Stimulated activated CD4-positive, alpha-beta T cell treated with anti-CD3 and anti-CD28 coated beads, TNF-alpha, amount 100 ng/mL, for 1 hour (primary cell): ENCODE measurements at places on chromosomes 4 and X.

DNA sequence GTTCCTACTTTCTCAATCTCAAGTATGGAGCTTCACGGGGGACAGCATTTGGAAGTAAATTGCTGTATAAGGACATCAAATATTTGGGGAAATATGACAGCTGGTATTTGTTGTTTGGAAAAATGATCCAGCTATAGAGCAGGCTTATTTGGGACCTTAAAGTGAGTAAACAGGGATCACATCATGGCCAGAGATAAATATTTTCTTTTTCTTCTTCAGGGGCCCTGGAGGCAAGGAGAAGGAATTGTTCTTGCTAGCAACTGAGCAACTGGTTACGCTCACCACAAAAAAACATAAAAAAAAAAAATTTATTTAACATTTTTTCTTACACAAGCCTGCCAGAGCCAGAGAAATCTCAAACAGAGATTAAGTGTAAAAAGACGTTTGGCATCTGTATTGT, 277.2 kb upstream of the UGT8 start:
- DNase-seq: no peak

- DNase-seq: no peak
Measured at GRCh38 chr4:83022724-83023450, 12.1 kb upstream of the COPS4 start.

DNA sequence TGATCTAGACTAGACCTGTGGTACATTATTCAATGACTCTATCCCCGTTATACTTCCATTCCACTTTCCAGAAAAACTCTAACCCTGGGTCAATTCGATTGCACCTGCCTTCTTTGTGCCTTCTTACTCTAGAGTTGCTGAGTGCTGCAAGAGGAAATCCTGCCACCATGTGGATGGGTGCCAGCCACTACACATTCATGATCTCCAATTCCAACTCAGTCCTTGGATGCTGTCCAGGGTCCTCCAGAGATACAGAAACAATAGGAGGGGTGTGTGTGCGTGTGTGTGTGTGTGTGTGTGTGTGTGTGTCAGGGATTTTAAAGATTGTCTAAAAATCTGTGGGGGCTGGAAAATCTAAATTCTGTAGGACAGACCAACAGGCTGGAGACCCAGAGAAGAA, 42.9 kb upstream of the INTS6L start:
- DNase-seq: no peak

- peak; percentile 54 for DNase-seq
Measured at GRCh38 chrX:16882702-16883486, 12.7 kb upstream of the RBBP7 start.

GRCh38 chr4:31647786-31648185, 927.6 kb downstream of the PCDH7 start:
- no peak for DNase-seq

DNA sequence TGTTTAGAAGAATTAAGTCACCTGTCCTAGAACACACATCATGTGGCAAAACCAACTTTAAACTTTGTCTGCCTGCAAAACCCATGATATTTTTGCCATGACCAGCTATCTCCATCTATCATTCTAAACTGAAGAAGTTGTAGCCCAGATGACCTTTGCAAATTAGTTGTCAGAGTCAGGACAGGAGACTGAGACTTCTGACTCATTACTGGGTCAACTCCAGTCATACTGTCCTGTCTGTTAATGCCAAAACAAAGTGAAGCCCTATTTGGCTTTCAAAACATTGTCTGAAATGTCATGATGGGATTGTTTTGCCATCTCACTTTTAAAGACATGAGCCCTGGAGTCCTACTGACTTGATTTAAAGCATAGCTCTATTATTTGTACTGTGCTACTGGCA, 365.7 kb upstream of the CPEB2 start:
- DNase-seq: no peak

DNA sequence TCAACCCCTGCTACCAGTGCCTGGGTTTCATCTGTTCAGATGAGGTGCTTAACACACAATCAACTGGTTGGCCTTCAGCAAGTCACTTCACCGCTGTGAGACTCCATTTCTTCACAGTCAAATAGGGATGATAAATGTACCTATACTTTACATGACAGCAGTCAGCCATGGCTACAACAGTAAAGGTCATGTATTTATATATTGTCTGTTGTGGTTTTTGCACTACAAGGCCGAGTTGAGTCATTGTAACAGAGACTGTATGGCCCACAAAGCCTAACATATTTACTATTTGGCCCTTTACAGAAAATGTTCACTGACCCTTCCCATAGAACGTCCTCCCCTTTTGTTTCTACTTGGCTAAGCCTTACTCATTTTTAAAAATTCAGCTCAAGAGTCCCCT, 404.6 kb upstream of the F9 start:
- no peak for DNase-seq

DNA sequence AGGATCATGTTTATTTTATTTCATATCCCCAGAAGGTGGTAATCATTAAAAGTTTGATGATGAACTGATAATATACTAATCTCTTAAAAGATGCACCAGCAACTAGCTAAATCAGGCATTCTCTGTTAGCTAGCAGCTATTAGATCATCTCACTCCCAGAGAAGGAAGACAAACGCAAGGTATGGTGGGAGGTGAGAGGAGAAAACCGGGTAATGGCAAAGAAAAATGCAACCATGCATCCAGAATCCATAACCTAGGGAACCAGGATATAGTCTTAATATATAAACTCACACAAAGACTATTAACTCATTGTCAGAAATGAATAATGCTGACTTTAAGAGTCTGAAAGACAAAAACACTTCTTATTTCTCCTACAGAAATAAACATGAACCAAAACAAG, 66.1 kb downstream of the WNK3 start:
- DNase-seq: no peak

DNA sequence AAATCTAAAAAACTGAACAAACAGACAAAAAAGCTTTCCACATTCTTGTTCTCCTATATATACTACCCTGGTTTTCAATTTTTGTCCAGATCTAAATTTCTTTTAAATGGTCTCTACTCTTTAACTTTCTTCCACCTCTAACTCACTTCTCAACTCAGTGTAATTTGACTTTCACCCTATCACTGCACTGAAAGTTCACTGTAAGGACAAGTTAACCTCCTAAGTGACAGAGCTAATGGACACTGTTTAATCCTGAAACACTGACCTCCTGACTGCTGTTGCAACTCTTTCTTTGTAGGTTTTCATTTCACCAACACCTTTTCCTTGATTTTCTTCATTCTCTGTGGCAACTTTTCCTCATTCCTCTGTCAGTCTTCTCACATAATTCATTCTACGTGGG, 50.0 kb downstream of the ATOH1 start:
- DNase-seq: no peak

DNA sequence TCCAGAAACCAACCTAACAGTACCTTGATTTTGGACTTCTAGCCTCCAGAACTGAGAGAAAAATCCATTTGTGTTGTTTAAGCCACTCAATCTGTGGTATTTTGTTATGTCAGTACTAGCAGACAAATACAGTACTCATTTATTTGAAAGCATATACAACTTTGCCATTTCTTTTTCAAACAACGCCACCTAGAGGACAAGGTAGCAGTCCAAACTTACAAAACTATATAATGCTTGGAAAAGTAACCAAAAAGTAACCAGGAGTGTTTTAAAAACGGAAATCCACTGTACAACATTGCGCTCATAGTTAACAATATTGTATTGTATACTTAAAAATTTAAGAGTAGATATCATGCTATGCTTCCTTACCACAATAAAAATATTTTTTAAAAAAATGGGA, 37.0 kb upstream of the FGF13 start:
- no peak for DNase-seq

- DNase-seq: no peak
Measured at GRCh38 chr4:110195561-110196205, 2.7 kb downstream of the ELOVL6 start.

DNA sequence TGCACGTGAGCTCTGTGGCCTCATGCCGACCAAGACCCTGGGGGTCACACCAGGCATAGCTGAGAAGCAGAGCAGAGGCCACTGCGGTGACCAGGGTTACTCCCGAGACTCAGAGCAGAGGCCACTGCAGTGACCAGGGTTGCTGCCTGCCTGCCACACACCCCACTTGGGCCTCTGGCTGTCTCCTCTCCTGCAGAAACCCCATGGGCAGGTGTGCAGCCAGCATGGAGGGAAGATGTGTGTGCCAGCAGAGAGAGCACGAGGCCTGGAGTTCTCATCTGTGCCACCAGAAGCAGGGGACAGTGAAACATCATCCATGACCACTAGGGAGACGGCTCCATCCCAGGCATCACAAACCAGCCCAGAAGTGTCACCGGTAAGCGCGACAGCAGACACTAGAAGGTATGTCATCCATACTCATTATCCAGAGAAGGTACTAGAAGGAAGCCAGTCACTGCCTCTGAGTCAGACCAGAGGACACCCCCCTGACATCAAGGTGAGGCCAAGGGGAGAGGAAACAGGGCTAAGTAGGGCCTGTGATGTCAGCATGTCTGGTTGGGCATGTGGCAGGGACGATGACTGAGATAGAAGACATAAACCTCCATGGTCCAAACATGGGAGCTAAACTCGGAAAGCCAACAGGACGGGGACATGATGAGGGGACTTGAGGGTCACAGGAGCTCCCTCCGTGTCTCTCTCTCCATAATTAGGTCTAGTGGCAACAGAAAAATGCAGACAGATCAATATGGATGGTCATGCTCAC, 24.2 kb upstream of the SPON2 start:
- DNase-seq: no peak

DNA sequence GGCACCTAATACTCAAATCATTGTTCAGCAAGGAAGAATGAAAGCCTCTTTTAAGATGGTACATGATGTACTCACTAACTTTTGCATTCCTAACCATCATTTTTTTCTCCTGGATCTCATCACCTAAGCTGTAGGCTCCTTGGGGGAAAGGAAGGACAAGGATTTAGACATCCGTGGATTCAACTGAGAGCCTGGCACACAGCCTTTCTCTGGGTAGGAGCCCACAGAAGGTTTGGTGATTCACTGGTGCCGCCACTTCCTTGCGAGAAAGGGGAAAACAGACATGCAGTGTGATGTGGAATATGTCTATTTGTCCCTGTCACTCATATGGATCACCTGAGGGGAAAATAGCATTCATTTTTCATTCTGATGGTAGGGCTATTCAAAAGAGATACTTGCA, 147.3 kb downstream of the PCDH7 start:
- DNase-seq: no peak

DNA sequence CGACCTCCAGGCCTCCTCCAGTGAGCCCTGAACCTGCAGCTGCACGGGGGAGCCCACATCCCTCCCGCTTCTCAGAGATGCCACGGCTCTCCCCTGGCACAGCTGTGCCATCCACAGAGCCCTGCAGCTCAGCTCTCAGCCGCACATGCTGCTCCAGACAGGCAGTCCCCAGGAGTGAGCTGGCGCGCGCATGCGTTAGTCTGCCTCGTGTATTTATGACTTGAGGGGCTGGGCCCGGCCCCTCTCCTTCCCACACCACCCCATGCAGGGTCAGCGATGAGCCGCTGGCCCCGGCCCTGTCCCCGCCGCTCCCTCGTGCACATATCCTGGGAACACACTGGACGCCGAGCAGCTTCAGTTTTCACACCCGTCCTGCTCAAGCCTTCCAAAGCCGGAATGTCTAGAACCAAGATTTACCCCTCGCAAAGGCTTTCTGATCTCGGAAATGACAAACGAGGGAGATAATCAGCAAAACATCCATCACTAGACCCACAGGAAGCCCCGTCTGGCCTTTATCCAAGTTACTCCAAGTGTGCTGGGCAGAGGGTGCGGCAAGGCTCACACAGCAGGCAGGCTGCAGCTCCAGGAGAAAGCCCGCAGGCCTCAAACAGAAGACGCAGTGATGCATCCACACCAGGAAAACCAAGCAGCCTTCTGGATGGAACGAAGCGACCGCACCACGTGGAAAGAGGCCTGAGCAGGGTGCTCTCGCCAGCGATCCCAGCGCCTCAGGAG, 24.3 kb downstream of the GAK start:
- DNase-seq: no peak

- no peak for DNase-seq
Measured at GRCh38 chrX:148938348-148938747, 437.9 kb downstream of the AFF2 start.

GRCh38 chrX:40945361-40945713, 139.9 kb upstream of the USP9X start:
- no peak for DNase-seq

GRCh38 chr4:62461961-62462360, 1261.8 kb downstream of the ADGRL3 start:
- DNase-seq: no peak

GRCh38 chr4:38442073-38442788, 221.8 kb upstream of the KLF3 start:
- DNase-seq: no peak

DNA sequence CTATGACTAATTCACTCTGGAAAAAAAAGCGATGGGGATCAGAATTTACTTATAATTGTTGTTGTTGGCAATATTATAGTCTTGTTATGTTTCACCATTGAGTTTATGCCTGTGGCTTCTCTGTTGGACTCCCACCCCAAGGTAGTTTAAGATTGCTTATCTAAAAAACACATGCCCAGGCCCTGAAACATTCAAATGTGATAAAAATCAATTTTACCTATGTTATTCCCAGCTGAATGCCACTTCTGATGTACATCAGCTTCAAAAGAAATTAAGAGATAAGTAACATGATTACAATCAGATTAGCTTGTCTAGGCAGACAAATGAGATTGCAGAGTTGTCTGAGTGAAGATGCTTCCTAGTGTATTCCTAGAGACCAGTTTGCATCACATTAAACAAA, 484.7 kb downstream of the PCDH7 start:
- DNase-seq: no peak

DNA sequence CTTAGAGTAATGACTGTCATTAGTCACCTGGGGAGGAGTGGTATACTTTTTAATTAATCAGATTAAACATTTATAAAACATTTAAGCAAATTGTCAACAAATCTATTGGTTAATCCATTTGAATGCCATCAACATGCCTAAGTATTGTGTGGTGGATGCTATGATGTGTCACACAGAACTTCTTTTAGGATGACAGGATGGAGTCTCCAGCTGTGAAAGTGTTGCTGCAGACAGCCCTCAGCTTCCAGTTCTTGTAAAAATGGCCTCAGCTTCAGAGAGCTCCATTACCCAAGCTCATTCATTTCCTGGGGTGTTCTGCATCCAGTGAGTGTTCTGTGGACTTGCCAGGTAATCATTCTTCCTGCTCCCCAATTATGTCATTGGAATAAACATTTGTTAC, 74.3 kb upstream of the CLNK start:
- DNase-seq: no peak

- no peak for DNase-seq
Measured at GRCh38 chrX:118047446-118048186, 69.0 kb downstream of the KLHL13 start.

GRCh38 chr4:173056710-173057109, 111.9 kb upstream of the GALNT7 start:
- DNase-seq: no peak

GRCh38 chrX:6041630-6042029, 187.0 kb downstream of the NLGN4X start:
- no peak for DNase-seq
